ENCODE measurements at places on chromosomes 7 and 10.

GRCh38 chr7:106277976-106278375 lies 6.8 kb downstream of the NAMPT start:
- no peak for DNase-seq

GRCh38 chr10:88379575-88379974 lies 203.5 kb downstream of the RNLS start:
- DNase-seq, result peak; percentile 56

GRCh38 chr10:93921338-93921737 lies 27.6 kb downstream of the SLC35G1 start:
- DNase-seq, result no peak

GRCh38 chr7:117126676-117127075 lies 173.4 kb downstream of the ST7 start:
- no peak for DNase-seq

DNA sequence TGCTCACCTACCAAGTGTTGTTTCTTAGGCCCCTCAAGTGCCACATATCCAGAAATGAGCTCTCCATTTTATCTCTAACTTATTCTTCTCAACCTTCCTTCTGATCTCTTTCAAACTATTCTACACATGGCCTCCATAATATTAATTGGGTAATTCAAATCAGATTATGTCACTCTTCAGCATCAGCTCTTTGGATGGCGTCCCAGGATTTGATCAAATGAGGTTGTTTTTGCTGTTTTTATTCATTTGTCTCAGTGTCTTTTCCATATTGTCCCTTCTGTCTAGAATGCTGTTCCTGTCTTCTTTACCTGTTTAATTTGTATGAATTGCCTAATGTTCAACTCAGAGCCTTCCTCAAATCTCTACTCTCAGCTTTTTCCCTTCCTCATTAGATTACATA lies 234.6 kb upstream of the CXCL12 start:
- DNase-seq, result no peak

DNA sequence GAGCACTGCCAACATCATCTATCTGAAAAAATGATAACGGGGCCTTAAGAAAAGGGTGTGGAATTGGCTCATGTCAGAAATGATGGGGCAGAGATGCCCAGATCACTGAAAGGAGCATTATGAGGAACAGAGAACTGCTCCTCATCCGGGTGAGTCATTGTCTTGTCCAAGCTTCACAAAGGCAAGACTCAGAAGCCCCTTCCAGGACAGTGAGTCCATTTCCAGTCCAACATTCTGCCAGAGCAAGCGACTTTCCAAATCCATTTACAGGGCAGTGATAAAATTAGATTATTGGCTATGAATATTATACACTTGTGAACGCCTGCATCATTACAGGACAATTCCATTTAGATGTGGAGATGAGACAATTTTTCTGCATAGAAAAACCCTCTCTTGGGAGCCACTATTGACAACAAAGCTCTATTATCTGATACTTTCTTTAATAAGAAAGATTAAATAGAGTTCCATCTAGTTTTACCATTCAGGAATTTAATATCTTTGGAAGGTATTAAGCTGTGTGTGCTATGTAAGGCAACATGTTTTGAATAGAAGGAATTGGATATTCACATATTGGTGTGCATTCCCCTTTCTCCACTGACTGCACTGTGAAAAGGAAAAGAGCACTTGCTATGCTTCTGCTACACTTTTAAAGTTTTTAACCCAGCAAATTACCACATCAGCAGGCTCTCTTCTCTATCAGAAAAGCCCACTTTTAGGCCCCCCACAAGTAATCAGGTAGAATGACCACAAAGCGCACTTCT lies 159.6 kb downstream of the NRP1 start:
- no peak for DNase-seq

DNA sequence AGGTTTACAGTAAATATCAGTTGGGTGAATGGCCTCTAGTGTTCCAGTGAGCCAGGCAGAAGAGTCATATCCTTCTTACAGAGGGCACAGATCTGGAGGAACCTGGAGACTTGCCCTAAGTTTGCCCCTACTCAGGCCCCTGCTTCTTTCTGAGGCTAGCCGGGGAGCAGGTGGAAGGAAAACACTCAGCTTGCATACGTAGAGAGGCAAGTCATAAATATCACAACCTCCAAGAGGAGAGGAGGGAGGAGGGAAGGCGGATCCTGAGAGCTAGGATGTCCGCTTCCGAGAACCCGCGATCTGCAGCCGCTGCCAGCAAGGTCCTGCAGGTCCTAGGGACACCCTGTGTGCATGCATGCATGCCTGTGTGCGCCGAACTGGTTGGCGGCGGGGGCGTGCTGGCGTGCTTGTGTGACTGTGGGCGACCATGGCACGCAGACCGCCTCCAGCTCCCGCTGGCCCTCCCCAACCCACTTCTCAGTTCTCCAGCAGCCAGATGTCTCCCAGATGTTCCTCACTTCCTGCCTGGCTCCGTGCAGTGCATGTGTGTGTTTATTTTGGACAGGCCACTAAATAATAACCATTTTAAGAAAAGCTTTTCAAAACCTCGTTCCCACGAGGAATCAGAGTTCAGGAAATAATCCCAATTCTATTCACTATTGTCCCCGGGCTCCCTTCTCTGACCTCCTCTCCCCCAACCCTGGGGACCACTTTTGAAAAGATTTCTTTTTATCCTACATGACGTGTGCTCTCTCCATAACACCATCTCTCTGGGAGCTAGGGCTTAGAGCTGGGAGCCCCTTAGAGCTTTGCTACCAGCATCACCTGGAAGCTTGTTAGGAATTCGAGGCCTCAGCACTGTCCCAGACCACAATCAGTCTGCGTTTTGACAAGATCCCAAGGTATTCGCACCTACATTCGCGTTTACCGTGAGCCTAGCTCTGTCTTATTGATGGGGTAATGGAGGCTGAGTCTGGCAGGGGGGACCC lies 32.4 kb downstream of the UNC5B start:
- DNase-seq, result peak; percentile 90
